Motor neuron (in vitro differentiated cells): ENCODE measurements at places on chromosomes 7 and 10.

GRCh38 chr7:93284908-93285307 lies 52.7 kb downstream of the VPS50 start:
- no peak for ATAC-seq

DNA sequence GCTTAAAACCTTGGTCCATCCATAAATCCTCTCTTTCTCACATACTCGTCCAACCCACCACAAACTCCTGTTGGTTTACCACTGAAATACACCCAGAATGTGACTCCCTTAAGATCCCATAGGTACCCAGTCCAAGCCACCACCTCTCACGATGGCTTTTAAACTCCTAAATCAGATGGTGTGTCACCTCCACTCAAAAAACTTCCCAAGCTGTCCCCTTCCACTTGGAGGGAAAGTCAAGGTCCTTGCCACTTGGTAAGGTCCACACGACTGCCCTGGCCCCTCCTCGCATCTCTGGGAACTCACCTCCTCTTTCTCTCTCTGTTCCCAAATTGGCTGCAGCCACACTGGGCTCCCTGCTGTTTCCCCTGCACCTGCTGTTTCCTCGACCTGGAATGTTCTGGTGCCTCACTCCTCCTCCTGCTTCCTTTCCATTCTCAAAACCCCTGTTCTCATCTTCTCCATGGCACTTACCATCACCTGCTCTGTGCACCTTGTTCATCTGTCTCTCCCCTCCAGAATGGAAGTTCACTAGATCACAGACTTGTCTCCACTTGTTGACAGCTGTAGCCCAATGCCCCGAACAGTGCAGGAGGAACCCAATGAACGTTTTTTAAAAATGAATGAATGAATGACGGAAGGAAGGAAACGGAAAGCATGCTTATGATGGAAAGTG lies 23.0 kb downstream of the ZFAND2A start:
- no peak for ATAC-seq

- no peak for ATAC-seq
Measured at GRCh38 chr7:19051767-19052375, 65.6 kb downstream of the TWIST1 start.

DNA sequence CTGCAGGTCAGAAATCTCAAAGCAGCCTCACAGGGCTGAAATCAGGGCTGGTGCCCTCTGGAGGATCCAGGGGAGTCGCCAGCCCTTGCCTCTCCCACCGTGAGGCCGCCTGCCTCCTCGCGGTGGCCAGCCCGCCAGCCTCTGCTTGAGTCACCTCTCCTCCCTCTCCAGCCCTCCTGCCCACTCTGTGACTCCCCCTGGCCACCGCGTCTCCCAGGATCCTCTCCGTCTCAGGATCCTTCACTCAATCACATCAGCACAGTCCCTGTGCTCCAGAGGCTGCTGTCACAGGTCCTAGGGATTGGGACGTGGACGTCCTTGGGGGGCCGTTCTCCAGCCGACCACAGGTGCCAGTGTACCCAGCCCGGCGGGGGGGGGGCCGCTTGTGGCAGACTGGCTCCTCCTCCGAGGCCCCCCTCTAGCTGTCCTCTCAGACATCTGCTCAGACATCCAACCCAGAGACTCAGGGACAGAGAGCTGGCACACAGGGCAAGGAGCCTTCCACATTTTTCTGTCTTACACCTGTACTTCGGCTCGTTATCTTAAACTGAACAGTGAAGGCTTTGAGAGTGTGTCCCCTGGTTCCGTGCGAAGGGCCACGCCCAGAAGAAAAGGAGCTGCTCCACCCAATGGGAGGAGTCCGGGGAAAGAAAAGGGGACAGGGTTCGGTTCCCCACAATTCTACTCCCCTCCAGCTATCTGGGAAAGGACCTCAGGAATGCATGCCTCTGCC lies 9.4 kb upstream of the PPP2R2D start:
- ATAC-seq: peak; percentile 34

GRCh38 chr7:117053432-117053831 lies 100.1 kb downstream of the ST7 start:
- no peak for ATAC-seq

DNA sequence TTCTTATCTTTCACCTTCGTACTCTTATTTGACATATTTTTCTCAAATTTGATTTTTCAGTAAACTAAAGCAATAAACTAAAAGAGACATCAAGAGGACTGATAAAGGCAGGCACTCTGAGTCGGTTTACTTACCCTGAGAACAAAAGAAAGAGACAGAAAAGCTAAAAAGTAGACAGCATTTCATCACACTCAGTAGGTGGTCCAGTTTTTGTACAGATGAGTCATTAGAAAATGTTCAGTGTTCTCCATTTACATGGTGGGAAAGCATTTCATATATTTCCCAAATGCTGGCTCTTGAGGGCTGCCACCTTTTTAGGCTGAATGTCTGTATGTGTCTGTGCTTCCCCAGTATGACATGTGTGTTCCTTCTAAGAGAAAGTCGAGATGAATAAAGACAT lies 52.7 kb downstream of the NHLRC2 start:
- ATAC-seq: no peak

DNA sequence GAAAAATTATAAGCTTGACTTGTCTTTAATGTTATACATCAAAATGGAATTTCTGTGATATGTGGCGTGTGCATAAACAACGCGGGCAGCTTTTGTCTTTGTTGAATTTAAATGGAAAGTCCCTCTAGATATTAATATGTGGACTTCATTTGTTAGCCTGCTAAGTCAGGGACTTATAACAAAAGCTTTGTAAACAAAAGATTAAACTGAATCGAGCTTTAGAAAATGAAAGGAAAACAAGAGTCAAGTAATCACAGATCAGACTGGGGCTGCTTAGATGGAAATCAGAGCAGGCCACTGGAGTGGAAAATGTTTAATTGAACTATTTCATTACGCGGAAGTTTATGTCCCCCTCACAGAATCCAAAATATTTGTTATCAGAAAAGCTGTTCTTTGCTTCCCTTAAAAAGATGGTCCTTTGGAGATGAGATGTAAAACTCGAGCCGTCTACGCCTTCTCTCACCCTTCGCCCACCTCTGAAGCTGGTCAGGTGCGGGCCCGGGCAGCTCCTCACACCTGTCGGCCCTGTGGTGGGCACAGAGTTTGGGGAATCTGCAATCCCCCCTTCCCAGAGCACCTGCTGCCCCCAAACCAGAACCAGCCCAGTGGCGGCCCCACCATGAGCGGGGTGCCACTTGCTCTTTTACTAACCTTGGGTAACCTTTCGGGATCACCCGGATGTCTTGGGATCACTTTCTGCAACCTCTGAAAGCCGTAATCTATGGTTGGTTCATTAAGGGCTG lies 116.2 kb downstream of the EBF3 start:
- no peak for ATAC-seq

DNA sequence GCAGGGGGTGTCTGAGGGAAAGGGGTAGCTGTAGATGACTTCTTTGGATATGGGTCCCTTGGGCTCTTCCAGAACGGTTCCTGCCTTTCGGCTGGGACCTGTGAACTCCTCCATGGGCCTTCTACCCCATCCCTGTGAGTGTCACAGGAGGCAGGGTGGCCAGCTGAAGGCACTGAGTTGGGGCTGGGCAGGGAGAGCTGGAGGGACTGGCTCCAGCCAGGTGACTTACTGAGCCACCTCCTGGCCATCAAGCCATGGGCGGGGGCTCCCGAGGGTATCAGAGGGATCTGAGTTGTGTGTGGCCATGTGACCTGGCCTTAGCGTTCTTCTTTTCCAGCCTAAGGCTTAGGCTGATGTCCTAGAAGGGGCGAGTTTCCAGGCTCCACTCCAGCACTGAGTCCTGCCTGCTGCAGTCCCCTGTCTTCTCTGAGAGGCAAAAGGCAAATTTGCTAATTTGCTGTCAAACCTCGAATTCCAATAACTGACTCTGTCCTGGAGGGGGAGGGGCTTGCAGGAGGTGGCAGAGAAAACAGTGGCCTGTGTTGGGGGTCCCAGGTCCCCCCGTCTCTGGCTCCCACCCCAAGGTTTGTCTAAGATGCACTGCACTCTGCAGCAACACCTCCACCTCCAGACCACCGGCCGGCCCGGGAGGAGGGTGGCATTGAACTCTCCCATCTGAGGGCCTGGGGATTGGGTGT lies 27.2 kb downstream of the ADCYAP1R1 start:
- ATAC-seq: no peak

DNA sequence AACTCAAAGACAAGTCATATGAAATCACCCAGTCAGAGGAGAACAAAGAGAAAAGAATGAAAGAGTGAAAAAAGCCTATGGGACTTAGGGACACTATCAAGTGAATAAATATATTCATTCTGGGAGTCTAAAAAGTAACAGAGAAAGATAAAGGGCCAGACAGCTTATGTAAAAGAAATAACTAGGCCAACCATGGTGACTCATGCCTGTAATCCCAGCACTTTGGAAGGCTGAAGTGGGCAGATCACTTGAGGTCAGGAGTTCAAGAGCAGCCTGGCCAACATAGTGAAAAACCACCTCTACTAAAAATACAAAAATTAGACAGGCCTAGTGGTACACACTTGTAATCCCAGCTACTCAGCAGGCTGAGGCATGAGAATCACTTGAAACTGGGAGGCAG lies 154.7 kb upstream of the TMEM106B start:
- no peak for ATAC-seq

GRCh38 chr7:131489196-131489595 lies 67.2 kb downstream of the PODXL start:
- ATAC-seq: no peak

GRCh38 chr10:23694446-23694920 lies 255.6 kb downstream of the OTUD1 start:
- peak; percentile 93 for ATAC-seq
